ENCODE measurements at places on chromosomes 1 and 21. TPM values are rescaled to one million over a fixed set of nuclear protein-coding genes. Genes with fewer than 3 reads are reported as not detected.

The RGS16 gene
- total RNA-seq: 1.9 TPM

The CELSR2 gene
- 5.2 TPM for total RNA-seq

DNA sequence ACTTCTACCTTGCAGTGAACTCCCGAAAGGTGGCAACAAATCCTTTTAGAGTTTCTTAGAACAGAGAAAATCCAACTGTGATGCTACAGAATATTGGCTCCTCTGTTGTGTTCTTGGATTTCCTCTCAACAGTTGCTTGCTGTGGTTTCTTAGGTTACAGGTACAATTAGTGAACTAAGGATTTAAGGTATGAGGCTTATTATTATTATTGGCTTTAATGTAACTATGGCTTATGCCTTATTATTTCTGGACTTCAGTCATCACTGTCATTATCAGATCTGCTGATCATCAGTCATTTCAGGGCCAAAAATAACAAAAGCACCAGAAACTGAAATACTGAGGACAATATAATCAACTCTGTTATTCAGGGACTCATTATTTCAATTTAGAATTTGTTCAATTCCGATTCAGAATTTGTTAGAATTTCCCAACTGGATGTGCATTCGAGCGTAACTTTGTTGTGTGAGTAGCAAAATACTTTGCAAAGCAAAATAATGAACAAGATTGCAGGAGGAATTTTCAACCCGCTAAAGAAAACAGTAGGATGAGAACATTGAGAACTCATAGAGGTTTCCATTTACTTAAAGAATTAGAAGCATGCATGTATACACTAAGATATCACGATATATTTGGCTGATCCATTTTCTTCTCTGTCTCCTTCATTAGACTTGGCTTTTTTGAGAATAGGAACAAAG, 65.5 kb upstream of the AK4 start:
- no peak for DNase-seq
- H3K27me3 ChIP-seq: peaks cover 7% of the 10 kb centered on the region
- no peak overlapping the region for H3K4me3 ChIP-seq
- no peaks in the 10 kb centered on the region for H3K4me1 ChIP-seq
- peaks cover 2% of the 10 kb centered on the region for H3K36me3 ChIP-seq

- H3K27ac ChIP-seq: no peak overlapping the region
- H3K4me3 ChIP-seq: no peak overlapping the region
- H3K36me3 ChIP-seq: no peaks in the 10 kb centered on the region
- DNase-seq: peak; percentile 41
Measured at GRCh38 chr1:118151312-118151937, 33.6 kb downstream of the SPAG17 start.

DNA sequence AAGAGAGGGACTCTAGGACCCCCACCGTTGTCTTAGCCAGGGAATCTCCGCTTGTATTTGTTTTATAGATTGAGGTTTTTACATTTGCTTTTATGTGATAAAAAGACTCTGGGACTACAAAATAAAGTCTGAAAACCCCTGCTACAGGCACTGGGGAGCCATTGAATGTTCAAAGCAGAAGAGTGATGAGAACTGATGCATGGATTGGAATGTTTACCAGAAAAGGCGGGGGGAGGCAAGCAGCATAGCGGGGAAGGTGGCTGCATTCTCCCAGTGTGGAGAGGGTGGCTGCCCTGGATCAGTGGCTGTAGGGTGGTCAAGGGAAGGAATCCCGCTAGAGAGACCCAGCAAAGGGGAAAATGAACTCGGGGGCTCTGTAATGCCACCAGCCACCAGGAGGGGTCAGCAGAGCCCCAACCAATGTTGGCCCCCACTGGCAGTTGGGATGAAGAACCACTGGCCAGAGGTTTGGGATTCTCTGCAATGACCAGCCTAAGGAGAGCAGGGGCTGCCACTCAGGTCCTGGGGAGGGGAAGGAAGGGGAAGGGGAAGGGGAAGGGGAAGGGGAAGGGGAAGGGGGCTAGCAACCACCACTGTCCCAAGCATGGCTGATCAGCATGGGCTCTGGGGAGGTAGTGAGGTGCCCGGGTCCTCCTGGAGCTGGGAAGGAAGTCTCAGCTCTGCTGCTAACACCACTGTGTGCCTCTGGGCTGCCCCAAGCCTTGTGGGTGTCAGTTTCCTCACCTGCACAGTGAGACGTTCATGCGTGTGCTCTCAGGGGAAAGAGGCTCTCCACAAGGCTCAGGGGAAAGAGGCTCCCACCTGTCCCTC, 19.2 kb upstream of the PEF1 start:
- no peak overlapping the region for H3K4me3 ChIP-seq
- H3K27me3 ChIP-seq: no peaks in the 10 kb centered on the region
- no peak overlapping the region for H3K27ac ChIP-seq
- DNase-seq: peak; percentile 57
- H3K36me3 ChIP-seq: no peaks in the 10 kb centered on the region

DNA sequence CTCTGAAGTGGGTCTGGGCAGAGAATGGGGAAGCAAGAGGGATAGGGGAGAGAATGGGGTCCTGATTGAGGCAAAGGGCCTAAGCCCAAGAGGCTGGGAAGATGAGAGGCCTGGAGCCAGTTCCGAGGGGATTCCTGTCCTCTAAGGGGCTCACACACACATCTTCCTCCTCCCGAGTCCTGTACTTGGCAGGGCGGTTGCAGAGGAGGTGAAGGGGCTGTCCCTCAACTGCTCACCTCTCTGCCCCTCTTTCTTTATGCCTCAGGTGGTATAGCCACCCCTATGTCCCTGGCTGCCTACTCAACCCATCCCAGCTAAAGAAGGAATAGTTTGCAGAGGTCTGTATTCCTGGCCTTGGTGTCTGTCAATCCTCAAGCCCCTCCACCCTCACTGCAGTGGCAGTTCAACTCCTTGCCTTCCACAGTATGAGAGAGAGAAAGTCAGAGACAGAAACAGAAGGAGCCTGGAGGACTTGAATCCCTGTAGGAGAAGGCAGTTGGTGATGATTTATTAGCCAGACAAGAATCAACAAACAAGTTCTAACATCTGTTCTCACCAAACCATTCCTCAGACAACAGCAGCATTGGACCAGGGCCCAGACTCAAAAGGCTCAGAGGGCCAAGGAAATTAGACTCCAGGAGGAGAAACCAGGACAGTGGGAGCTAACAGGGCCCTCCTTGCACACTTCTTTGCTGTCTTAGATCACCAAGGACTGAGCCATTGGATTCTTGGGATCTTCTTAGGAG, 10.7 kb downstream of the SH2D2A start:
- no peak overlapping the region for H3K4me3 ChIP-seq
- no peak overlapping the region for H3K27ac ChIP-seq
- peaks cover 27% of the 10 kb centered on the region for H3K36me3 ChIP-seq
- H3K27me3 ChIP-seq: no peaks in the 10 kb centered on the region
- DNase-seq: no peak
- peaks cover 51% of the 10 kb centered on the region for H3K4me1 ChIP-seq

GRCh38 chr1:180614730-180615129, 17.1 kb upstream of the XPR1 start:
- H3K36me3 ChIP-seq: no peaks in the 10 kb centered on the region
- no peak for DNase-seq
- H3K4me3 ChIP-seq: no peak overlapping the region
- no peak overlapping the region for H3K27ac ChIP-seq
- peaks cover 6% of the 10 kb centered on the region for H3K4me1 ChIP-seq
